AG08395 (cell line): ENCODE measurements at places on chromosomes 2 and 18.

GRCh38 chr18:26022585-26022984, 67.8 kb downstream of the SS18 start:
- DNase-seq = no peak

- peak; percentile 51 for DNase-seq
These were observed 373.3 kb downstream of the IRS1 start for GRCh38 chr2:226426292-226426736.

DNA sequence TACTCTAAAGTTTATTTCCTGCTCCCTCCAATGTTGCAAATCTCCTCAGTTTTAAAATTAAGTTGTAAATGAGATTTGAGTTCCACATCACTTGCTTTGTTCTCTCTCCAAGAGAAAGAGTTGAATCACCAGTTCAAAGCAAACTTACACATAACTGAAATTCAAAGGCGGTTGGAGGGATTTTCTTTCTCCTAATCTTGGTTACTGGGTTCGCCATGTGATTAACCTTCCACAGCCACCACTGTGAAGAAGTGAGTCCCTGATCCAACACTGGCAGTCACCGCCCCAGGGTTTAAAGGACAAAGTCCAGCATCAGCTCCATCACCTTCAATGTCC, 247.1 kb downstream of the MYCN start:
- no peak for DNase-seq

DNA sequence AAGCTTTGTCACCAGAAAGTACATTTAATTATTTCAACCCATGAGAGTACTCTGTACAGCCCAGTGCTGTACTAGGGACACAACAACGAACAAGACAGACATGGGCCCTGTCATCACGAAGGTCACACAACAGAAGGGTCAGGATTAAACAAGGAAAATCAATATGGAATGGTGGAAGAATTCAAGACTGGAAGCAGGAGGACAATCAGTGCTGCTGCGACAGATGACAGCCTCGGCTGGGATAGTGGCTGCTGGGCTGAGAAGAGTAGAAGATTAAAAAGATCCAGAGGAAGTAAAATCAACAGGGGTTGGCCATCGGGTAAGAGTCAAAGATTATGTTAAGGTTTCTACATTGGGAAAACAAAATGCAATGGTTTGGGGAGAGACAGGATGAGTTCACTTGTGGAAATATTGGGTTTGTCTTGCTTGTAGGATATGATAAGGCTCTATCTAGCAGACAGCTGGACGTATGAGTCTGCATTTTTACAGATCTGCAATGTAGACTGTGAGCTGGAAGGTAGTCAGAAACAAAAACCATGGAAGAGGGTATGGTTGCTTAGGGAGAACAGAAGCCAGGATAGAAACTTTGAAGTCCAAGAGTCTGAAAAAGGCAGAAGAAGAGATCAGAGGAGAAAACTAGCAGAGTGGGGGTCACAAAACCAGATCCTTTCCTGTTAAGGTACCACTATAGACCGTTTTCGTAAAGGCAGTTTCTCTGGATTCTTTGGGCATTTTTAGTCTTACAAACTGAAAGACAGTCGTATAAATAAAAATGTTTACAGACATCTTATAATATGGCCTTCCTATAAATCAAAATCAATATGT, 84.1 kb downstream of the PRELID3A start:
- no peak for DNase-seq

DNA sequence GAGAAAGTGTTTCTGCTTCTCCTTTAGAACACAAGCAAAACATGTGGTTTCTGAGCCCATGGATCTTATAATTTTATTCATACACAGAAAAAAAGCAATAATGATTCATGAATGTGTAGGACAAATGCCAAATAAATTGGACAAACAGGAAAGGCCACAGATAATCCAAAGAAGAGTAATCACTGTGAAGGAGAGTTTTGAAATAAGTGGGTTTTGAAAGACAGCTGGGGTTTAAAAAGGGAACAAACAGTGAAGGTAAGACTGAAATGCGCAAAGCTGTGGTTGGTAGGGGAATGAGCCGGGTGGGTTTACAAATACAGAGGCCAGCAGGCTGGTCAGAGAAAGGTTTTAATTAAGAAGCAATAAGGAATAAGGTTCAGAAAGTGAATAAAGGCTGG, 50.0 kb upstream of the MBOAT2 start:
- DNase-seq = no peak

- no peak for DNase-seq
These were observed 10.7 kb upstream of the CCDC88A start for GRCh38 chr2:55430211-55430975.

- DNase-seq = no peak
These were observed 17.4 kb downstream of the SLC38A11 start for GRCh38 chr2:164937864-164938401.

DNA sequence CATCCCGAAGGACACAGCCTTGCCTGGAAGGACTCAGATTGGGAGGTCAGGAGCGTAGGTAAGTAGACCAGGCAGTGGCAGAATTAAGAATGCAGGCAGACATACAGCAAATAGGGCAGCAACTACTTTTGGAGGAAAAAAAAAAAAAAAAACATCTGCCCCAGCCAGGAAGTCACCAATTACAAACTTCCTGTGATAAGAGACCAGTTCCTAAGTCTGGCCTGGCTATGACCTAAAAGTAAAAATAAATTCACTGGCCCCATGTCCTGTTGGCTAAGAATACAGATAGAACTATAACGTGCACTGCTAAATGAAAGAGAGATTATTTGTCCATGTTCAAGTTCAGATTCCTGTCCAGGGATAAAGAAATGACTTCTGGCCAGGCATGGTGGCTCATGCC, 45.2 kb upstream of the NOSTRIN start:
- DNase-seq = no peak

- peak; percentile 40 for DNase-seq
These were observed 68.4 kb downstream of the TRAPPC12 start for GRCh38 chr2:3447789-3448317.

GRCh38 chr18:74114116-74114515, 33.5 kb downstream of the FBXO15 start:
- no peak for DNase-seq

DNA sequence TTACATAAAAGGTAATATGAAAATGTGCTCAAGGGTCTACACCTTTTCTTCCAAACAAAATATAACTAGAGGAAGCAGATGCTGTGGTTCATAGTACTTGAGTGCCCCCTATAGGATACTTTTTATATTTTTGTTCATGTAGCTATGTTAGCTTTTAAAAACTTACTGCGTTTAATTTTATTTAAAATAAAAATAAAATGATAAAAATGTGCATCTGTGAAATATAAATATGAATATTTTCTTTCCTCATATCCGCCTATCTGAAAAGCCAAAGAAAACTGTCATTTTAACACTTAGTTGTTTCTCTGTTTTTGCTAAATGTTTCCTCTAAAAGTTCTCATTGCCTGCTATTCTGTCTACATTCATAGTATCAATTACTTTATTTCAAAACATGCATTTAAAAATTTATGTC, 9.6 kb upstream of the LRP1B start:
- DNase-seq = peak; percentile 19

- no peak for DNase-seq
These were observed 138.5 kb downstream of the ARHGAP28 start for GRCh38 chr18:6868033-6868432.

DNA sequence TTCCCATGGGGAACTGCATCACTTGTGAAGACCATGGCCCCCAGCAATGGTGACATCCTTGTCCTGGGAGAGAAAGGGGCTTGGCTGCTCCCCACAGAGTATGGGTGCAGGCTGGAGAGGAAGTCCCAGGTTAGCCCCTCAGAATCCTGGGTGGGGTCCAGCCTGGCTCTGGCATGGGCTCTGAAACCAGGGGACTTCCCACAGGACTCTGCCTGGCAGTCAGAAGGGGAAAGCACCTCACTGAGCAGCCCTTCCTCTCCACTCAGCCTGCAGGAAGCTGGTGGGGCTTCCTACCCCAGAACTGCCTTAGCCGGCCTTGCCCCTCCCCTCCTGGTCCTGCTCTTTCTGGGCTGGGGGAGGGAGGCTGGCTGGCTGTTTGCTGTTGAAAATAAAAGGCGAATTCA, 3.7 kb downstream of the NEURL3 start:
- no peak for DNase-seq

- DNase-seq = no peak
These were observed 21.1 kb downstream of the INPP5D start for GRCh38 chr2:233081232-233081730.

- DNase-seq = no peak
These were observed 137.3 kb upstream of the NABP1 start for GRCh38 chr2:191540681-191541080.
